Uterus (tissue), 4 donors: ENCODE measurements at places on chromosomes 2 and 18. TPM values are rescaled to one million over a fixed set of nuclear protein-coding genes. Genes with fewer than 3 reads are reported as not detected.
A peak's percentile ranks its signal among the peaks of the same experiment; 100 is the strongest.

- no peak for DNase-seq
Measured at GRCh38 chr2:23625726-23626125, 240.7 kb downstream of the KLHL29 start.

DNA sequence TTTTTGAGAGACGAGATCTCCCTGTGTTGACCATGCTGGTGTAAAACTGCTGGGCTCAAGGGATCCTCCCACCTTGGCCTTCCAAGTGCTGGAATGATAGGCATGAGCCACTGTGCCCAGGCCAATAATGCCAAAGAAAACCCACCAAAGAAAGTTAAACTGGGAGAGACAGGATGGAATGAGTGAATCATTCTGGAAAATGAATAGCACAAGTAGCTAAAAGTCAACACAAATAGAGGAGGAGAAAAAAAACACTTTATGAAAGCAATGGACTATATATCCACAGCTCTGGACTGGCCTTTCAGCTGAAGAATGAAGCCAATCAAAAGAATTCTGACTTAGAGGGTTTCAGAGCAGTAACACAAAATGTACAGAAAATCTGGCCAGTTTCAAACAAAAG is 23.9 kb downstream of the IAH1 start:
- DNase-seq = no peak

GRCh38 chr18:9898792-9899549 is 13.2 kb downstream of the TXNDC2 start:
- no peak for DNase-seq

DNA sequence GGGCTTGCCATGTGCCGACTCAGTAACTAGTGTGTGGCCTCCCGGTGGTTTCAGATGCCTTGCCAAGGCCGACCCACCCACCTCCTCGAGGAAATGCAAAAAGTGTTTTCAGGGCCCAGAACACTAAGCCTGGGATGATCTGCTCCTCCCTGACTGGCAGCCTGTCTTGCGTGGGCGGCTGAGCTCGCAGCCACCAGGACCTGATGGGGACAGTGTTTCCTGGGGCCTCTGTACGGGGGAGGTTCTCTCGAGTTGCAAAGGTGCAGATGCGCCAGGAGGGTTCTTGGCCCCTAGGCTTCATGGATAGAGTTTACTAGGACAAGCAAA is 85.2 kb downstream of the GLI2 start:
- peak; percentile 29 for DNase-seq

CLIP4 gene
- 48.7 TPM for total RNA-seq
